ENCODE measurements at places on chromosomes 2 and 18.

DNA sequence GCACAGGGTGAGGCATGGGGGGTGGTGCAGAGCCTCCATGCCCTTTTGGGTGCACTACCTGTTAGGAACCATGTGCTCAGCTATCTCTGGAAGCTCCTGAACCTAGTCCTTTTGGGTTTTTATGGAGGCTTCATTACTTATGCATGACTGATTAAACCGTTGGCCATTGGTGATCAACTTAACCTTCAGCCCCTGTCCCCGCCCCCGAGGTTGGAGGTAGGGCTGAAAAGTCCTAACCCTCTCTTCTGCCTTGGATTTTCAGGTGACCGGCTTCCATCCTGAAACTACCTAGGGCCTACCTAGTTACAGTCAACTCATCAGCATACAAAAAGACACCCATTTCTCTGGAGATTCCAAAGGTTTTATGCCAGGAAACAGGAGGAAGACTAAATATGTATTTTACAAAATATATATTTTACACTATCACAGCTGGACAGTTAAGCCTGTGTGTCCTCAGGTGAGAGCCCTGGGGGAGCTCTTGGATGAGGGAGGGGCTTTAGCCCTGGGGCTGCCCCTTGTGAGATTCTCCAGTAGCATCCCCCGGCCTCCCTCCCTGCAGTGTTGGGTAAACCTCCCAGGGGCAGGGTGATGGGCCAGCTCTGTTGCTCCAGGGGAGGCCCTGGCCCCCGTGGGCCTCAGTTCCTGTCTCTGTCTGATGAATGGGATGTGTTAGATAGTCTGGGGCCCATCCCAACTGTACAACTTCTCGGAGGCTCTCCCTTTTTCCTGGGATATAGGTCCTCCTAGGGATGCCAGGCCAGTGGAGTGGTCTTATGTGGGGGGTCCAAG, 24.1 kb downstream of the GLI2 start:
- DNase-seq, result no peak

- no peak for DNase-seq
Observed at GRCh38 chr2:168035458-168035857, 211.9 kb downstream of the STK39 start.

- DNase-seq, result no peak
Observed at GRCh38 chr2:2686222-2686621, 355.1 kb upstream of the MYT1L start.

- no peak for DNase-seq
Observed at GRCh38 chr2:112831513-112831845, 5.1 kb downstream of the IL1B start.

Measured in activated CD8-positive, alpha-beta memory T cell treated with anti-CD3 and anti-CD28 coated beads for 48 hours (primary cell).